A549 treated with dexamethasone at 1 μM for 4 hours (cell line): ENCODE measurements at places on chromosomes 11 and 22. TPM values are rescaled to one million over a fixed set of nuclear protein-coding genes. Genes with fewer than 3 reads are reported as not detected.

The BACE1 gene
- 8.6 to 12.7 TPM (median 10.9 TPM) in 5 replicates for total RNA-seq

The MB gene
- total RNA-seq = 5.4 to 10.3 TPM (median 6.1 TPM) in 5 replicates

The MUC5AC gene
- total RNA-seq = 0.60 to 2.9 TPM (median 1.6 TPM) in 5 replicates

The CTNND1 gene
- 50.4 to 74.9 TPM (median 69.2 TPM) in 5 replicates for total RNA-seq

The ISX gene
- total RNA-seq = not detected in 5 replicates

The LMF2 gene
- 27.3 to 47.9 TPM (median 46.9 TPM) in 5 replicates for total RNA-seq

The KCNJ11 gene
- total RNA-seq = 6.1 to 8.7 TPM (median 8.1 TPM) in 5 replicates

The SCGB2A2 gene
- total RNA-seq = not detected in 5 replicates

The NEFH gene
- total RNA-seq = 0.07 to 0.17 TPM (median 0.12 TPM) in 5 replicates

The SLC17A6 gene
- total RNA-seq = not detected in 5 replicates

The FJX1 gene
- 31.8 to 42.4 TPM (median 40.0 TPM) in 5 replicates for total RNA-seq

The SLC22A8 gene
- total RNA-seq = not detected in 5 replicates

The ART1 gene
- total RNA-seq = 0.08 TPM in 1 of 5 replicates, not detected in the others

The NAALAD2 gene
- total RNA-seq = not detected in 5 replicates

The DGCR6 gene
- 1.3 to 2.5 TPM (median 2.1 TPM) in 5 replicates for total RNA-seq

The CLDN5 gene
- total RNA-seq = not detected in 5 replicates

The CCDC87 gene
- 0.39 to 0.75 TPM (median 0.55 TPM) in 5 replicates for total RNA-seq

The GGTLC3 gene
- not detected in 5 replicates for total RNA-seq

The HEPHL1 gene
- total RNA-seq = not detected in 5 replicates

The ADM2 gene
- 0.38 to 0.62 TPM (median 0.60 TPM) in 5 replicates for total RNA-seq

The ELFN2 gene
- 3.8 to 7.2 TPM (median 6.7 TPM) in 5 replicates for total RNA-seq

The HYOU1 gene
- 35.7 to 52.1 TPM (median 49.3 TPM) in 5 replicates for total RNA-seq

The OR5F1 gene
- not detected in 5 replicates for total RNA-seq

The PIWIL4 gene
- 0.12 to 0.31 TPM (median 0.14 TPM) in 5 replicates for total RNA-seq

The DAGLA gene
- 4.6 to 8.6 TPM (median 7.7 TPM) in 5 replicates for total RNA-seq

The OLFML1 gene
- not detected in 5 replicates for total RNA-seq

The TECTA gene
- total RNA-seq = 0.04 to 0.12 TPM (median 0.07 TPM) in 5 replicates

The NPTXR gene
- 8.0 to 11.1 TPM (median 9.3 TPM) in 5 replicates for total RNA-seq

The SLC22A24 gene
- total RNA-seq = not detected in 5 replicates

The PRR33 gene
- not detected in 5 replicates for total RNA-seq

The MS4A1 gene
- not detected in 5 replicates for total RNA-seq

The EXPH5 gene
- total RNA-seq = 0.05 to 0.06 TPM (median 0.05 TPM) in 4 of 5 replicates, not detected in the other

The ZC3H7B gene
- 16.3 to 26.5 TPM (median 25.6 TPM) in 5 replicates for total RNA-seq

The MAPK8IP2 gene
- total RNA-seq = 2.5 to 4.0 TPM (median 3.6 TPM) in 5 replicates

The APOL6 gene
- 1.3 to 1.6 TPM (median 1.4 TPM) in 5 replicates for total RNA-seq

The OR2AG1 gene
- not detected in 5 replicates for total RNA-seq

The SERHL2 gene
- total RNA-seq = 0.09 to 0.25 TPM (median 0.24 TPM) in 4 of 5 replicates, not detected in the other

The APOBEC3B gene
- total RNA-seq = 26.4 to 32.3 TPM (median 29.2 TPM) in 5 replicates

The EFEMP2 gene
- total RNA-seq = 0.21 to 1.0 TPM (median 0.78 TPM) in 5 replicates

The PTPRCAP gene
- 0.18 to 0.39 TPM (median 0.28 TPM) in 5 replicates for total RNA-seq

The FAM180B gene
- 0.08 to 0.09 TPM in 2 of 5 replicates, not detected in the others for total RNA-seq

The NRXN2 gene
- total RNA-seq = 0.13 to 0.31 TPM (median 0.20 TPM) in 5 replicates

The ACRV1 gene
- total RNA-seq = 0.13 TPM in 1 of 5 replicates, not detected in the others

The PKNOX2 gene
- total RNA-seq = 0.05 TPM in 1 of 5 replicates, not detected in the others

The RBMXL2 gene
- total RNA-seq = not detected in 5 replicates

The KRTAP5-11 gene
- total RNA-seq = not detected in 5 replicates

The PAX6 gene
- total RNA-seq = 0.54 to 1.3 TPM (median 0.82 TPM) in 5 replicates

The OR52I1 gene
- total RNA-seq = not detected in 5 replicates

The GPHA2 gene
- total RNA-seq = not detected in 5 replicates

The POU2AF2 gene
- total RNA-seq = not detected in 5 replicates
